Ascending aorta (tissue), 2 donors: ENCODE measurements at places on chromosomes 5 and 9.

DNA sequence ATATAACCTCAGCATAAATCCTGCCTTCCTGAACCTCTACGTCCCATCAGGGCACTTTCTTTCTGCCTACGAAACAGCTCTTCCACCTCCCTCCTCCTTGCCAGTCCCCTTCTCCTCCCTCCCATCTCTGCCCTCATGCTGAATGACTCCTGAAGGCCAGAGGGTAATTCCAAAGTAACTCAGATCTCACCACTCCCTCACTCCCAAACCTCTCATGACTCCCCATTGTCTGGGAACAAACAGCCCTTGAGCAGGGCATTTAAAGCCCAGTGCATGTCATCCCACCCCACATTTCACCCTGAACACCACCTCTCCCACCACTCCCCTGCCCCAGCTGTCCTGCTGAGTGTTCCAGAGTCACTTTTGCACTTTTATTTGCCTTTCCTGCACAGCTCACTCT, 8.9 kb upstream of the FBP1 start:
- DNase-seq: no peak

DNA sequence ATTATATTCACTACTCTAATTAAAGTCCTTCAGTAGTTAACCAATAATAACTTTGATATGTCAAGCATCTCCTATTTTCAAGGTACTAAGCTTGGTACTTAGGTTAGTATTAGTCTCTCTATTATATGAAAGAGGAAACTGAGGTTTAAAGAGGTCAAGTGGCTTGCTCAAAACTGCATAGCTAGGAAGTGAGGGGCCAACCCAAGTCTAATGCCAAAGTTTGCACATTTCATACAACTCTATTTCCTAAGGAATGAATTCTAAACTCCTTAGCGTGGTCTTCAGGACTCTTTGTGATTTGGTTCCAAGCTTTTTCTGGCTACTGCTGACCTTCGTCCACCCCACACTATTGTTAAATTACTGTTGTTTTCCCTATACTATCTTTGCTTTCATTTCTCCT, 9.9 kb upstream of the SHOC1 start:
- DNase-seq: no peak

DNA sequence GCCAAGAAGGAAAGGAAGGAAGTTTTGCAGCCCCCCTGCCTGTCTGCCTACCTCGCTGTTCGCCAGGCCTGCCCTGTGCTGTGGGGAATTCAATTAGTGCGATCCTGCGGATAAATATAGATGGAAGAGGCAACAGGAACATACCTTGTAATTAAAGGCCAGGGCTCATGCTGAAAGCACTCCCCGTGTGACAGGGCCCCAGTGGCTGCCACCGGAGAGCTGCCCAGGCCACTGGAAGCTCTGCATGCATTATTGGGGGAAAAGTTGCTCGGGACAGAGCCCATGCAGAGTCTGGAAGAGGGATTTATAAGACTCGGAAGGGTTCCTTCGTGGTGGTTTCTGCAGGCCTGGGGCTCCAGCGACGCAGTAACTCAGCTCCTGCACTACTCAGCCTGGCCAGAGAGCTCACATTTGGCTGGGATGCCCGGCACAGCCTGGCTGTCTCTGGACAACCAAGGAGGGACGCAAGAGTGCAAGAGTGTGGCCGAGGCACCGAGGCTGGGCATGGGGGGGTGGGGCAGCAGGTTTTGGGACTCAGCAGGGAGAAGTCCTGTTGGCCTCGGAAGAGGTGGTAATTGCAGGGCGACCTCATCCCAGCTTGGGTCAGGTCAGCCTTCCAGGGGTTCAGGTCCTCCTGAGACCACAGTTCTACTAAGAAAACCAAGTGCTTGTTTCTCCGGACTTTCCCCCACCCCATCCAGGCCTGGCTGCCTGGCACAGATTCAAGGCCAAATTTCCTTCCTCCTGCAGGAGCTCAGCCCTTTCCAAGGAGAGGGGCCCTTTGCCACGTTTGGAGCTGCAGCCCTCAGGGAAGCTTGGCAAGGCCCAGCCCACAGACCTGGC, 68.1 kb upstream of the GGTA1 start:
- no peak for DNase-seq

DNA sequence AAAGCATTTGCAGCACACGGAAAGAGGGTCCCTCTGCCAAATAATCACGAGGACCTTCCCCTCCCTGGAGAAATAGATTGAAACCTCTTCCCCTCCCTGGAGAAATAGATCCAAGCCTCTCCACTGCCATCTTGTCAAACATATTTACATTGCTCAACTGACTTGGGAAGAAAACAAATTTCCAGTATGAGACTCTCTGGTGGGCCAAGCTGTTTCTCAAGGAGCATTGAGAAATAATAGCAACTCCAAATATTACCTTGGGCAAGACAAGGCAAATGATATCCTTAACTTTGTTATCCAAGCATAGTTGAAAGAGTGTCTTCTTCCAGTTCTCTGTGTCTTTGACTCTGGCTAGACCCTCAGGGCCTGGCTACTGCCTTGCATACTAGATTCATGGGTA, 45.2 kb upstream of the PALM2AKAP2 start:
- DNase-seq: no peak

- no peak for DNase-seq
Observed at GRCh38 chr9:14661421-14662059, 31.7 kb downstream of the ZDHHC21 start.

- no peak for DNase-seq
Observed at GRCh38 chr5:74326571-74327338, 313.8 kb downstream of the ENC1 start.

GRCh38 chr9:113350937-113351336, 1.6 kb downstream of the BSPRY start:
- no peak for DNase-seq

- no peak for DNase-seq
Observed at GRCh38 chr5:169554251-169554650, 29.3 kb upstream of the SPDL1 start.

GRCh38 chr5:37999593-37999992, 159.8 kb upstream of the GDNF start:
- DNase-seq: no peak

DNA sequence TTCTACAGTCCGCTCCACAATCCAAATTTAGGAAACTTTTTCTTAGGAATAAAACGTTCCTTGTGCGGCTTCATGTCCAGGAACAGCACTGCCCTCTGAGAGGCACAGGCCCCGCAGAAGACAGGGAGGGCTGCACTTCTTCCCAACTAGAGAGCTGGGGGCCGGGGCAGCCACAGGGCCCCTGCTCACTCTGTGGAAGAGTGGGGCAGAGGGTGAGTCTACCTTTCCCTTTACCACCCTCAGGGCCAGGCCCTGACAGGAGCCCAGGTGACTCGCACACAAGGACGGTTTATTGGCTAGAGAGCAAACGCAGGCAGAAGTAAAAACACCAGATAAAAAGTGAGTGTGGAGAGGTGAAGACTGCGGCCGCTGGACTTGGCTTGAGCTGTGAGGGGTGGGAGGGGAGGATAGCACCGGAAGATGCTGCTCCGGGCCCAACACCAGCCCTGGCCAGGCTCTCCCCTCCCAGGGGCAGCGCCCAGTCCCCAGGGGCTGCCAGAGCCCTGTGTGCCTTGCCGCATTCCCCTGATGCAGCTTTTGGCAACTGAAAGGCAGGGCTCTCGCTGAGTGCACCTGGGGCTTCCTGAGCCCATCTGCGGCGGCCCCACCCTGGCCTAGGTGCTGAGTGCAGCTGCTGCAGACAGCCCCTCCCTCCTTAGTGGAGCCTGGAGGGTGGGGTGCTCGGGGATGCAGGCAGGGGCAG, 20.2 kb downstream of the SH3GLB2 start:
- DNase-seq: no peak

DNA sequence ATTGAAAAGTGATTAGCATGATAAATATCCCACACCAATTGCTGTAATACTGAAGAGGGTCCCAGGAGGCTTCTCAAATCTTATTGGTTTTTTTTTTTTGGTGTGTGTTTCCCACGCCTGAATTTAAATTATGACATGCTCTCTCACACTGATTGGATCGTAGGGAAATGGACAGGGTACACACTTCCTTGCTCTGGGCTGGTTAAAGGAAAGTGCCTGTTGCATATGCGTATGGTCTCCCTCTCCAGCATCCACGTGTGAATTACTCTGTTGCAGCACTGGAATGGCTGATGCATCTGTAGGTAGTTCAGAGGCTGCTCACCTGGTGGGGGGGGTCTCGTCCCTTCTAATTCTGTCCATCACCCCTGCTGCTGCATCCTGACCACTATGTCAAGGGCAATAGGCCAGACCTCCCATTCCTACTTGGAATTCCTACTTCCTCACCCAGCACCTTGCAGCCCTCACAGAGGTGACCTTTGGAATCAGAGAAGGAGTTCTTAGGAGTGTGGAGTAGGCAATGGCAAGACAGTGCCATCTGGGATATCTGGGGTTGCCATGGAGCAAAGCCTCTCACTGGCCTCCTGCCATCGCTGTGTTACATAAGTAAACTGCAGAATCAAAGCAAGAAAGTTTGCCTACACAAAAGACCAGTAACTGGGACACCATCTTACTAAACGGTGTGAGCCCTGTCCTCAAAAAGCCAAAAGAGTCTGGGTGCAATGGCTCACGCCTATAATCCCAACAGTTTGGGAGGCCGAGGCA, 71.4 kb upstream of the FBXW11 start:
- DNase-seq: no peak

DNA sequence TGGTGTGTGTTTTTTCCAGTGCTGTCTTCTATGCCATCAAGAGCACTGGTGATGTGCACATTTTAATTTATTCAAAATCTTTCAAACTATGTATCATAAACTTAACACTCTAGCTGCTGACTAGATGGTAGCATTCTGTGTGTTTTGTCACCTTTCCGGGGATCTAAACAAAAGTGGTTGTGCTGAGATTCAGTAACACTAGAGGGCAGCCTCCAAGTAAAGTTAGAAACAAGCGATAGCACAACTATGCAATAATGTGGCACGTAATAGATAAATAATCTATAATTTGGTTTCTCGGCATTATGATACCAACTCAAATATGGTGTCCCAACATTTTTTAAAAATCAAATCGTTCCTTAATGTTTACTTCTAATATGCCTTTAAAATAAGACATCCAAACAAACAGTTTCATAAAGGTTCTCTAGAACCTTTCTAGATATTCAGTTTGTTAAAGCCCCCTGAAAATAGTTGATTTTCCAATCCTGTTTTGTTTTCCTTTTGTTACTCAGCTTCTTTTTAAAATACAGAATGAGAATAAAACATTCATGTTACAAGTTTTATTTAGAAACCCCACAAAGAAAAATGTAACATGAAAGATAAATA, 16.9 kb downstream of the SEMA6A start:
- no peak for DNase-seq

DNA sequence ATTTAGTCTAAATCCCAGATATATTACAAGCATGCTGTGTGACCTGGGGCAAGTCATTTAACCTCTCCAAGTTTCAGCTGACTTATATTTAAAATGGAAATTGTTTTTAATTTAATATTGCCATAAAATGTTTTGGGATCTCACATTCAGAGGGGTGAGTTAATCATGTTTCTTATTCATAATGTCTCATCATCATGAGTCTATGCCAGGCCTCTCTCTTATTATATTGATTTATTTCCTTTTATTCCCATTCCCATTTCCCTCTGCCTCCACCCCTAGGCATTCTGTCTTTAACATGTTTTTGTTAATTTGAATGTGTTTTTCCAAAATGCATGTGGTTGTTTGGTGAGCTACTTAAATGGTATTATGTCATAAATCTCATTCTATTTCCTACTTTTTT, 39.0 kb upstream of the TTC1 start:
- no peak for DNase-seq

DNA sequence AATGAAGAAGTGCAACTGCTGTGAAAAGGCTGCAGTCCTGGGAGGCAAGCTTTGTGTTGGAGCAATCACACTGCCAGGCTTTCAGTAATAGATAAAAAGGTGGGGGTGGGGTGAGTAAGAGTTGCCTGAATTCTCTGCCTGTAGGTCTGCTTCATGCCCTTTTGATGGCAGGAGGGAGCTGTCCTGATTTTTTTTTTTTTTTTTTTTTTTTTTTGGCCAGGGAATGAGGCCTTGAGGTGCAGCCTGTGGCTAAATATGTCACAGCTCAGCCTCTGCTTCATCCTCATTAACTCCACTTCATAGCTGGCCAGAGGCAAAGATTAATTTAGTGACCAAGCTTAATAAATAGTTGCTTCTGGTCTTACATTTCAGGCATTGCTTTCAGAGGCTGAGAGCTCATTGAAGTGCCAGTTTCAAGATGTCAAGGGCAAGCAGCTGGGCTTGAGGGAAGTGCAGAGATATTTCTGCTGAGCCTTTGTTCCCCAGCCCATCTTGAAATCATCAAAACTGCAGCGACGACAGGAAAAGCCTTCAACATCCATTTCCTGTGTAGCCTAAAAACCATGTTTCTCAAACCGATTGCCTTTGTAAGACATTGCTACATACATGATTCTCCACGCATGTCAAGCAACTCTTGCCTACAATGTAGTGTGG, 134.7 kb downstream of the MACIR start:
- no peak for DNase-seq

- no peak for DNase-seq
Observed at GRCh38 chr5:179151286-179152118, 91.3 kb downstream of the ZNF354C start.

DNA sequence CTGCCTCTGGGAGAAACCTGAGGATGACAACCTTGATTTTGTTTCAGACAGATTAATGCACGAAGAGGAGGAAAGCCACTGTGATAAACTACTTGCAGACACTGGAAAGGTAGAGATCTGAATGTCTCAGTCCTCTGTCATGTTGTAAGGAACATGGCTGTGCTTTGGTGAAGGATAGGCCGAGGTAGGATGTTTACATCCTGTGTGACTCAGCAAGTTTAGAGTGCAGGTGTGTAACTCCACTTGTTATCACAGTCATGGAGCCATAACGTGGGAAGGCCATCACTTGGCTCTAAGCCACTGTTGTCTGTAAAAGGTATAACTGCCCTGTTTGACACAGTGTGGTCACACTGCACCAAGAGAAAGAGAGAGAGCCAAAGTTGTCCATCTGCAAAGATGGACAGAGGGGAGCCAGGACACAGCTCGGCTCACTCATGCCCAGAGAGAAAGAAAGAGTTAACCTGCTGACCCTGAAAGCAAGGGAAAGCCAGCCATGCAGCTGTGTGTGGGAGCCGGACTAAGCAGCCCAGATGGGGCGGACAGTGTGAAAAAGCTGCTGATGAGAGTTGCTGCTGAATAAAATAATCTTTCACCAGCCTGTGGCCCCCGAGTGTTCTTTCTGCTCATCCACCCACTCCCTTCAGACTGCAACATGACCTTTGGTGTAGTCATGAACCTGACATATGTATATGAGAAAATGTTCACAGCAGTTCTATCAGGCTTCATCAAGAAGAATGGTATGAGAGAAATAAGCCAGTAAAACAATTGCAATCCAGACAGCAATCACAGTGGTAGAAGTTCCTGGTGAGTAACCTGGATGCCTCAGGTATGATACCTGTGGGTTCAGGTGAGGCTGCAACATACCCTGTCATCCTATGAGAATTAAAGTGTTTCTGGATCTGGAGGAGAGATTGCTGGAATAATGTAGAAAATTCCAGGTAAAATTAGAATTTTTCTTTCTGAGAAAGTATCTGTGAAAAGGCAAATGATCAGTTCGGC, 115.9 kb downstream of the TARS1 start:
- no peak for DNase-seq

GRCh38 chr5:161278739-161279660, 267.5 kb downstream of the GABRB2 start:
- DNase-seq: no peak

DNA sequence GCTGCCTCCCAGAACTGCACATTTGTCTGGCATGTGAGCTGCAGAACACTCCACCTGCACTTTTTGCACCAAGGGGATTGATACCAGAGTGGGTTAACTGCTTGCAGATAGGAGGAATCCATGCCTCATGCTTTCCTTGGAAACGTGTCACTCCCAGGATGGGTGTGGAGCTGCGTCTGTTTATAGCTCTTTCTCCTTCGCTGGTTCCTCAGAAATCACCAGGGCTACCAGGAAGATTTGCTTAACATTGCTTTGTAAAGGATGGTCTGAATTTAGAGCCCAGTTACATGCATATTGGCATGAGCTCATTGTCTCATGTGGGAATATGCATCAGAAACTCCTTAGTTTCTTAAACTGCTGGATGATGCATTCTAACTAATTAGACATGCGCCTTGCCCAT, 234.6 kb downstream of the GADD45G start:
- DNase-seq: peak; percentile 24
